ENCODE measurements at places on chromosomes 1 and 21.

GRCh38 chr1:172894349-172895049 lies 156.2 kb downstream of the TNFSF18 start:
- H3K4me1 ChIP-seq: peaks cover 19% of the 10 kb centered on the region
- peak; percentile 21 for DNase-seq
- peak overlapping the region; percentile 22 for H3K4me3 ChIP-seq

GRCh38 chr1:1085171-1085841 lies 11.2 kb upstream of the RNF223 start:
- H3K4me3 ChIP-seq: no peak overlapping the region
- no peaks in the 10 kb centered on the region for H3K36me3 ChIP-seq
- H3K4me1 ChIP-seq: no peaks in the 10 kb centered on the region
- no peak for DNase-seq
- peaks cover 1% of the 10 kb centered on the region for H3K27me3 ChIP-seq
- no peak overlapping the region for H3K27ac ChIP-seq

- no peaks in the 10 kb centered on the region for H3K27me3 ChIP-seq
- no peaks in the 10 kb centered on the region for H3K36me3 ChIP-seq
- no peak overlapping the region for H3K27ac ChIP-seq
- no peak overlapping the region for H3K4me3 ChIP-seq
- no peaks in the 10 kb centered on the region for H3K4me1 ChIP-seq
Observed at GRCh38 chr1:226575739-226576378, 27.3 kb downstream of the STUM start.

- no peaks in the 10 kb centered on the region for H3K4me1 ChIP-seq
- no peak for DNase-seq
- no peaks in the 10 kb centered on the region for H3K27me3 ChIP-seq
- H3K36me3 ChIP-seq: no peaks in the 10 kb centered on the region
- H3K27ac ChIP-seq: no peak overlapping the region
Observed at GRCh38 chr1:194975913-194976312, 1632.3 kb downstream of the KCNT2 start.

GRCh38 chr1:204660509-204660908 lies 25.0 kb downstream of the LRRN2 start:
- no peak for DNase-seq
- H3K4me3 ChIP-seq: no peak overlapping the region
- H3K27ac ChIP-seq: no peak overlapping the region
- H3K36me3 ChIP-seq: no peaks in the 10 kb centered on the region

GRCh38 chr1:206579747-206580437 lies 32.4 kb downstream of the EIF2D start:
- H3K27ac ChIP-seq: peak overlapping the region; percentile 58
- DNase-seq: no peak
- H3K27me3 ChIP-seq: no peaks in the 10 kb centered on the region
- no peak overlapping the region for H3K4me3 ChIP-seq

- no peak for DNase-seq
- no peak overlapping the region for H3K4me3 ChIP-seq
- H3K27ac ChIP-seq: no peak overlapping the region
- H3K4me1 ChIP-seq: peaks cover 11% of the 10 kb centered on the region
- no peaks in the 10 kb centered on the region for H3K36me3 ChIP-seq
Observed at GRCh38 chr1:25017436-25018109, 87.5 kb upstream of the RUNX3 start.

DNA sequence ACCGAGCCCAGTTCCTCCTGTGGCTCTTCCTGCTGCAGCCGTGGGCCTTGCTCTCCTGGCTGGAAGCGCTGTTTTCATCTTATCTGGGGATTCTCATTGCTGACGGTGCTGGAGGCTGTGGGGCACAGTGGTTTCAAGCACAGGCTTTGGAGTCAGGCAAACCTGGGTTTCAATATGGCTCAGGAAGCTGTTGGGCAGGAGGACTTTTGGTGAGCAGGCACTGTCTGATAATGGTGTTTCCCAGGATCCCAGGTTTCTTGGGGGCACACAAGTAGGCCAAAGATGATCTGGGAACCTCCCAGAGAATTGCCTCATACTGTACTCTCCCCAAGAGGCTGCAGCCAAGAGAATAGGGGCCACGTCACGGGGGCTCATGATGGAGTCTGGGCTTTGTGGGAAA lies 105.6 kb upstream of the TRABD2B start:
- no peaks in the 10 kb centered on the region for H3K36me3 ChIP-seq
- no peak for DNase-seq
- H3K27ac ChIP-seq: no peak overlapping the region
- H3K4me1 ChIP-seq: no peaks in the 10 kb centered on the region

GRCh38 chr1:190494451-190494850 lies 16.8 kb upstream of the BRINP3 start:
- H3K27ac ChIP-seq: no peak overlapping the region
- DNase-seq: no peak
- no peaks in the 10 kb centered on the region for H3K27me3 ChIP-seq
- H3K4me3 ChIP-seq: no peak overlapping the region

DNA sequence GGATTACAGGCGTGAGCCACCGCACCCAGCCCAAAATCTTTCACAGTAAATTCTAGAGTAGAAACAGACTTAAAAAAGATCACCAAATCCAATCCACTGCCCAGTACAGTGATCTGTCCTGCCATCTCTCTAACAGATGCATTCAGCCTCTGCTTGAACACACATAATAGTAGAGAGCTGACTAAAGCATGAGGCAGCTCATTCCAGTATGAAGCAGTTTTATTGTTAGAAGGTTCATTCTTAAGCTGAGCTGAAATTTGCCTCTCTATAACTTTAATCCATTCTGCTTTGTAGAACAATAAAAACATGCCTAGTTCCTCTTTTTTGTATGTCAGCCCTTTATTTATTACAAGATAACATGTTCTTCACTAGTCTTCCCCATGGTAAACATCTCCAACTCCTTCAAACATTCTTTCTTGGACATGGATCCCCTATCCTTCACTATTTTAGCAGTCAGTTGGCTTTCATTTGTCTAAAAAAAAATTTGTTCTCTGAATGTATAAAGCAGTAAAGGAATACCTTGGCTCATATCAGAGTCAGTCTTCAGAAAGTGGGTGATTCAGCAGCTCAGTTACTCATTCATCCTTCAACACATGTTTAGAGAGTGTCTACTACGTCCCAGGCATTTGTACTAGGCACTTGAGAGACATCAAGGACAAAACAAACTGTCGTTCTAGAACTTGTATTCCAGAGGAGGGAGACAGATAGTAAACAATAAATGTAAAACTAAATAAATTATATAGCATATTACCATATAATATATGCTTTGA lies 10.7 kb upstream of the PTBP2 start:
- no peak overlapping the region for H3K4me3 ChIP-seq
- no peaks in the 10 kb centered on the region for H3K27me3 ChIP-seq
- no peaks in the 10 kb centered on the region for H3K36me3 ChIP-seq
- no peaks in the 10 kb centered on the region for H3K4me1 ChIP-seq
- no peak for DNase-seq

- no peak for DNase-seq
- H3K4me1 ChIP-seq: no peaks in the 10 kb centered on the region
- H3K27me3 ChIP-seq: peaks cover 78% of the 10 kb centered on the region
- H3K4me3 ChIP-seq: no peak overlapping the region
Observed at GRCh38 chr1:18463984-18464664, 16.6 kb upstream of the KLHDC7A start.

DNA sequence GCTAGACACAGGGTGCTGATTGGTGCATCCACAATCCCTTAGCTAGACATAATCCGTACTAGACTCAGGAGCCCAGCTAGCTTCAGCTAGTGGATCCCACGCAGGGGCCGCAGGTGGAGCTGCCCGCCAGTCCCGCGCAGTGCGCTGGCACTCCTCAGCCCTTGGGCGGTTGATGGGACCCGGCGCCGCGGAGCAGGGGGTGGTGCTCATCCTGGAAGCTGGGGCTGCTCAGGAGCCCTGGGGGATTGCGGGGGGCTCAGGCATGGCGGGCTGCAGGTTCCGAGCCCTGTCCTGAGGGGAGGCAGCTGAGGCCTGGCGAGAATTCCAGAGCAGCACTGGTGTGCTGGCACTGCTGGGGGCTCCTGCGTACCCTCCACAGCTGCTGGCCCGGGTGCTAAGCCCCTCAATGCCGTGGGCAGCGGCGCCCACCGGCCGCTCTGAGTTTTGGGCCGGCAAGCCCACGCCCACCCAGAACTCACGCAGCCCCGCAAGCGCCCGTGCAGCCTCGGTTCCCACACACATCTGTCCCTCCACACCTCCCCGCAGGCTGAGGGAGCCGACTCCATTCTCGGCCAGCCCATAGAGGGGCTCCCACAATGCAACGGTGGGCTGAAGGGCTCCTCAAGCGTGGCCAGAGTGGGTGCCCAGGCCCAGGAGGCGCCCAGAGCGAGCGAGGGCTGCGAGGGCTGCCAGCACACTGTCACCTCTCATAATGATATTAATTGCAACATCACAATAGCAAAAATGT lies 87.4 kb downstream of the CRB1 start:
- H3K27ac ChIP-seq: no peak overlapping the region
- H3K36me3 ChIP-seq: no peaks in the 10 kb centered on the region
- no peaks in the 10 kb centered on the region for H3K4me1 ChIP-seq
- DNase-seq: no peak
- no peak overlapping the region for H3K4me3 ChIP-seq

- DNase-seq: no peak
- no peak overlapping the region for H3K4me3 ChIP-seq
- no peak overlapping the region for H3K27ac ChIP-seq
- no peaks in the 10 kb centered on the region for H3K27me3 ChIP-seq
Observed at GRCh38 chr1:115118611-115119010, 29.3 kb upstream of the TSPAN2 start.

DNA sequence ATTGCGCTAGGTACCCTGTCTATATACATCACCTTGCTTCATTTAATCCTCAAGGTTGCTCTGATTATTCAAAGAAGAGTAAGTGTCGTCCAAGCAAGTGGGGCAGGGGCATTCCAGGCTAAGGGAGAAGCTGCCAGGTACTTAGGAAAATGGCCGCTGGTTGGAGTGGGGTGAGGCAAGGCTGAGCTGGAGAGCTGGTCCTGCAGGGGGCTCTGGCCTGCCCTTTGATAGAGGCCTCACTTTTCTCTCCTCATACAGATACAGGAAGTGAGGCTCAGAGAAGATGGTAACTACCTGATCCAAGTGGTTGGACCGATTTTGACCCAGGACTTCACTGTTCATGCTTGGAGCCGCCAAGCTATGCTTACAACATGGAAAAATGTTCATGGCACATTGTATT lies 86.9 kb upstream of the ZBTB40 start:
- DNase-seq: no peak
- H3K27me3 ChIP-seq: peaks cover 98% of the 10 kb centered on the region
- no peaks in the 10 kb centered on the region for H3K4me1 ChIP-seq
- no peak overlapping the region for H3K27ac ChIP-seq

DNA sequence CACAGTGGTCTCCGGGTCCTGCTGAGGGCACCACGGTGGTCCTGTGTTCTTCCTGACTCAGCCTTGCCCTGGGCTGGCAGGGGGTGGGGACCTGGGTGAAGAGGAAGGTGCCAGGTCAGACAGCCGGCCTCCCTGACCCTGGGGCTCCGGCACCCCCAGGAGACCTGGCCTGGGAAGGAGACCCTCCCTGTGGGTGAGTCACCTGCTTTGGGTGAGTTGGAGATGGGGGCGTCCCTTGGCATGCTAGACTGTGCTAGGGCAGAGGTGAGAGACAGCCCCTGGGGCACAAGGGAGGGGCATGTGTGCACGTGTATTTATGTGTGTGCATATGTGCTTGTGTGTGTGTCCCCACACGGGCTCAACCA lies 23.4 kb downstream of the SPSB1 start:
- no peaks in the 10 kb centered on the region for H3K27me3 ChIP-seq
- no peak for DNase-seq
- no peaks in the 10 kb centered on the region for H3K36me3 ChIP-seq
- peak overlapping the region; percentile 41 for H3K27ac ChIP-seq
- peaks cover 15% of the 10 kb centered on the region for H3K4me1 ChIP-seq

GRCh38 chr1:244052016-244052727 lies 1.1 kb downstream of the ZBTB18 start:
- peaks cover 13% of the 10 kb centered on the region for H3K4me1 ChIP-seq
- no peaks in the 10 kb centered on the region for H3K27me3 ChIP-seq
- no peak overlapping the region for H3K27ac ChIP-seq
- H3K36me3 ChIP-seq: no peaks in the 10 kb centered on the region
- no peak overlapping the region for H3K4me3 ChIP-seq
- no peak for DNase-seq

DNA sequence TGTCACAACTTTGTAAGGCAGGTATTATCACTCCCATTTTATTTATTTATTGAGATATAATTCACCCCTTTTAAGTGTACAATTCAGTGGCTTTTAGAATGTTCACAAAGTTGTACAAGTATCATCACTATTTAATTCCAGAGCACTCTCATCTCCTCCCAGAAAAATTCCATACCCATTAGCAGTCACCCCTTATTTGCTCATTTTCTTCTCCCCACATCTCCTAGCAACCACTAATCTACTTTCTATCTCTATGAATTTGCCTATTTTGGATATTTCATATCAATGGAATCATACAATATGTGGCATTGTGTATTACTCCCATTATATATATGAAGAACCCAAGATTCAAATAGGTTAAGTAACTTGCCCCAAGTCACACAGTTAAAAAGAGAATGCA lies 7.0 kb downstream of the DSTYK start:
- DNase-seq: no peak
- no peaks in the 10 kb centered on the region for H3K4me1 ChIP-seq
- H3K27ac ChIP-seq: no peak overlapping the region
- H3K27me3 ChIP-seq: no peaks in the 10 kb centered on the region
- H3K4me3 ChIP-seq: no peak overlapping the region

- no peaks in the 10 kb centered on the region for H3K36me3 ChIP-seq
- H3K4me1 ChIP-seq: peaks cover 13% of the 10 kb centered on the region
- H3K4me3 ChIP-seq: no peak overlapping the region
Observed at GRCh38 chr1:44724296-44724954, 6.5 kb downstream of the RNU5D-1 start.

DNA sequence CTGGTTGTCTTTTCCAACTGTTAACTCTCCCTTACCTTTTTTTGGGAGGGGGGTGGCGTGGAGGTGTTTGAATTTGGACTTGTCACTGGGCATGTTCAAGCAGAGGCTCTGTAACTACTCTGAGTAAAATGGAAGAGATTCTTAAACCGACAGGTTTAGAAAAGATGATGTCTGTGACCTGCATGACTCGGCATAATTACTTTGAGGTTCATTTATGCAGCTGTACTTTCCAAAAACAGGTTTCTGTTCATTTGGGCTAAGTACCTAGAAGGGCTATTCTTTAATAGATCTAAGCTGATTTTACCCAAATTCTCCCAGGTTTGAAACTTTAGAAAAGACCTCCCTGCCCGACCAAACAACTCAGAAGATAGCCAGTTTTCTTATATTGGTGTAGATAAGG lies 80.3 kb downstream of the SLC35A3 start:
- no peak for DNase-seq
- no peak overlapping the region for H3K27ac ChIP-seq
- no peaks in the 10 kb centered on the region for H3K4me1 ChIP-seq
- no peaks in the 10 kb centered on the region for H3K36me3 ChIP-seq
- no peaks in the 10 kb centered on the region for H3K27me3 ChIP-seq
- no peak overlapping the region for H3K4me3 ChIP-seq
